Hematopoietic multipotent progenitor cell treated with erythropoietin and hydrocortisone succinate and interleukin-3 and kit ligand, for 4 days (in vitro differentiated cells): ENCODE measurements at places on chromosomes 3 and 15.
A peak's percentile ranks its signal among the peaks of the same experiment; 100 is the strongest.

DNA sequence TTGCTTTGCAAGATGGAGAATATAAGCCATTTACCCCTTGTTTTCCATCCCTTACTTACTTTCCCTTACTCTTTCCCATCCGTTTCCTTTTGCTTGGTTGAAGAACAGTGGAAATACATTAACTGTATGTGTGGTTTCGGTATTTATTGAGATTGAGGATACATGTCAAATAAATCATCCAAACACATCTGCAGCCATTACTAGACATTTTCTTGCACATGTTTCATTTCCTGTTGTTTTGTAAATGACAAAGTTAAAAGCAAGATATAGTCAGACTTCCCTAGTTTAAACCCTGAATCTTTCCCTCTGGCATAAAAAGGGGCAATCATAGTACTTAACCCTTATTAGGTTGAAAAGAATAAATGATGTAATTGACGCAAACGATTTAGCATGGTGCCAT lies 82.1 kb upstream of the BCHE start:
- peak; percentile 25 for DNase-seq

GRCh38 chr3:45169125-45169904 lies 23.1 kb upstream of the CDCP1 start:
- DNase-seq = no peak

GRCh38 chr3:10725067-10725466 lies 91.0 kb upstream of the SLC6A11 start:
- DNase-seq = no peak

DNA sequence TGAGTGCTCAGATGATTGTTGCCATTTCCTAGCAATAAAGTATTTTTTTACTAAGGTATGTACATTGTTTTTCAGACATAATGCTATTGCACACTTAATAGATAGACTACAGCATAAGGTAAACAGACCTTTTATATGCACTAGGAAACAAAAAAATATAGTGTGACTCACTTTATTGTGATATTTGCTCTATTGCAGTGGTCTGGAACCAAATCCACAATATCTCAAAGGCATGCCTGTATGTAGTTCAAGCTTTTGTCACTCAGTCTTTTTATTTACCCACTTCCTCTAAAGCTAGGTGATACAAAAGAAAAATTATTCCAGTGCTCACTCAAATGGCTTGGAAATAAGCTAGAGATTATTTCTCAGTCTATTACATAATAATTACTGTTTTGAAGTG lies 209.9 kb upstream of the VEPH1 start:
- no peak for DNase-seq

DNA sequence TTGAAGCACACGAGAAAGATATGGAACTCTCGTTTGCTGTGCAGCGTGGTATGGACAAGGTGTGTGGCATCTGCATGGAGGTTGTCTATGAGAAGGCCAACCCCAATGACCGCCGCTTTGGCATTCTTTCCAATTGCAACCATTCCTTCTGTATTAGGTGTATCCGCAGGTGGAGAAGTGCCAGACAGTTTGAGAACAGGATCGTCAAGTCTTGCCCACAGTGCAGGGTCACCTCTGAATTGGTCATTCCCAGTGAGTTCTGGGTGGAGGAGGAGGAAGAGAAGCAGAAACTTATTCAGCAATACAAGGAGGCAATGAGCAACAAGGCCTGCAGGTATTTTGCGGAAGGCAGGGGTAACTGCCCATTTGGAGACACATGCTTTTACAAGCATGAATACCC lies 1.2 kb downstream of the MKRN3 start:
- no peak for DNase-seq

- no peak for DNase-seq
Observed at GRCh38 chr3:87309601-87310000, 33.2 kb upstream of the POU1F1 start.

DNA sequence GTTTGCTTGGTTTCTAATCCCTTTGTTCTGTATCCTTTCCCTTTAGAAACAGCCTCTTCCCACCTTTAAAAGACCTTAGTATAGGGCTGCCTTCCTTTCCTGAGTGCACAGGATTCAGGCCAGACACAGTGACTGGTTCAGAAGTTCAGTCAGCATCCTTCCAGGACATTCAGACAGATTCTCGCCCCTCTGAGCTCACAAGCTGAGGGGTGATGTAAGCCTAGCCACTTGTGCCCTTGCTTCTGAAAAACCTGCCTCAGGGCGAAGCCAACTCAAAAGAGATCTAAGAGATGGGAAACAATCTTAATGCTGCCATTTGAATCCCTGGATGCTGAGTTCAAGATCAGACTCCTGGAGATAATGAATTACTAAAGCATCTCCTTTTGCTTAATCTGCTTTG lies 6.7 kb upstream of the NSMCE3 start:
- no peak for DNase-seq

DNA sequence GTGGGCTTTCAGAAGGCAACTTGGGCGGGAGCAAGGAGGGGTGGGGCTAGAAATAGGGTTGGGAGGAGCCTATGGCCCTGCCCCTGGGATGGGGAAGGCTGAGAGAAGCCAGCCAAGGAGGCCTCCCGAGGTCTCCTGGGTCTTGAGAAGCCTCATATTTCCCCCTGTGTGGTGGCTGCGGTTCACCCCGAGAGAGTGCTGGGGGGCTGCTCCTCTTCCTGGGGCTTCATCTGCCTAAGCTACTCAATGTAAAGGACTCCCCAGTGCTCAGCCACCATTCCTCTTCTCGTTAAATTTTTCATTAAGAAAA lies 174.3 kb downstream of the SMAD6 start:
- no peak for DNase-seq

DNA sequence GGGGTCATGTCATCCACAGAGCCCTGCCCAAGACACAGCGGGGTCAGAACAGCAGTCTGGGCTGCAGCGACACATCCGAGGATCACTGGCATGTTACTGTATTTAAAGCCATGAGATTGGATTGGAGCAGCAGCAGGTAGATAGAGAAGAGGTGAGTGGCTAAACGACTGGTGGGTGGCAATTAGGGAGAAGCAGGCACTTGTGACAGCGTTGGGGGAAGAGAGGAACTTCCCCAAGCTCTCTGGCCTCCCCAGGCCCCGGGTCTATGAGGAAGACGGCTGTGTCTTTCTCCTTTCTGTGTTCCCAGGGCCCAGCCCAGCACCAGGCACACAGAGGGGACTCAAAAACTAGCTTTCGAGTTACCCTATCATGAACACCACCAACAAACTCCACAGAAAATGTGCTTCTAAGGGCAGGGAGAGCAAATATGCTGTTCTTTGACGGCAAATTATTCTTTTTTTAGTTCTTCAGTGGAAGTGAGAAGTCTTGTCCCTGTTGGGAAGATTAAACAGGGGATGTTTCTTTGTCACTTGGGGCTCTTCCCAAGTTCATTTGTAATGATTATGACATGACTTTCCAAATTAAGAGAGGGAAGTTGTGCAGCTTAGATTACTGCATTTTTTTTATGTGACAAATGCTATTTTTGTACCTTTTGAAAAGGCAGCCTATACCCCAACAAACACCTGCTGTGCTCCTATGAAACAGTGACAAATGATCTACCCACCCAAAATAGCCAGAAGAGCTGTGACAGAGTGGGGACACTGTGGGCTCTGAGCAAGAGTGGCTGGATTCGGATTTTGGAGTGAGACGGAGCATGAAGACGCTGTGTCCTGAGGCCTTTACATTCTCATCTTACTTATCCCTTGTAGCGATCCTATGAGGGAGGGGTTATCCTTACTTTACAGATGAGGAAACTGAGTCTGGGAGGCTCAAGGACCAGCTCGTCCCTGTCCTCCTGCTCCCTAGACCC lies 7.2 kb upstream of the SYNM start:
- no peak for DNase-seq

DNA sequence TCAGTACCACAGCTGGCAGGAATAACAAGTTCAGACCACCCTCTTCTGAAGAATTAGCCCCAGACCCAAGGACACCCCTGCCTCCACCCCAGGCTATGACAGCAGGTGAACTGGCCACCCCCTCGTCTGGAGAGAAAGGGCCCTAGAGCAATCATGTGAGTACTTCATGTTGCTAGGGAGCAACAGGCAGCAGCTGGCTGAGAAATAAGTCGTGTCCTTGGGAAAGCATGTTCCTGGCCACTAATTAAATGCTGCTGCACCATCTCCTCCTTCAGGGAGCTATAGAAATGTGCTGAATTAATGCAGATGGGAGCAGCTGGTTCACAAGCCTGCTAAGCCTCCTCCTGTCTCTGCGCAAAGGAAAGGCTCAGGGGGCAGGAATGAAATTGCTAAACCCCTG lies 31.5 kb downstream of the MRPS11 start:
- no peak for DNase-seq

DNA sequence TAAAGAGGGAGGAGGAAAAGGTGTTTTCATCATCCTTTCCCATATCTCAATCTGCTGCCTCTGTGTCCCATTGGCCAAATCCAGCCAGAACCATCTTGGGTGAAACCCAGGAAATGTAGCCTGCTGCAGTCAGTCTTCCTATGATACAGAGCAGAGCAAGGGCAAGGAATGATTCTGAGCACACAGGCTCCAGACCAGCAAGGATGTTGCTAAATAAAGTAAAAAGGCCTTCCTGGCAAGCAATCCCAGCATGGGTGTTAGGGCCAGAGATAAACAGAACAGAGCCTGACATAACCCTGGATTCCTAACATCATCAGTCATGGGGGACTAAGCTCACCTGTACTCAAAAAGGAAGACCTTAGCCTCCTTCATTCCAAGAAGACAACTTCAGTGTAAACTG lies 90.7 kb upstream of the AGTR1 start:
- no peak for DNase-seq

DNA sequence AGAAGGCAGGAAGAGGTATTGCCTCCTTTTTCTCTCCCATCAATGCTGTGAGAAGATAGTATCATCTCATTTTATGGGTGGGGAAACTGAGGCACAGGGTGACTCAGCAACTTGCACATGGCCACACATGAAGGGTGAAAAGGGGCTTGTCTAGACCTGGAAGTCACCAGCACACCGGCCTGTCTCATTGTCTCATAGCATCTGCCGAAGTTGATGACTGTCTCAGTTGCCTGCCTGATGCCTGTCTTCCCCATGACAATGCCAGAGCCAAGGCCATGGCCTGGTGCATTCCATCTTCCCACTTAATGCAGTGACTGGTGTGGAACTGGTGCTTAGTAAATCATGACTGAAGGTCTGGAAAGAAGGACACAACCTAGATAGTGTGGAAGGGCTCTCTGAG lies 27.9 kb upstream of the PRR23E start:
- DNase-seq = no peak

DNA sequence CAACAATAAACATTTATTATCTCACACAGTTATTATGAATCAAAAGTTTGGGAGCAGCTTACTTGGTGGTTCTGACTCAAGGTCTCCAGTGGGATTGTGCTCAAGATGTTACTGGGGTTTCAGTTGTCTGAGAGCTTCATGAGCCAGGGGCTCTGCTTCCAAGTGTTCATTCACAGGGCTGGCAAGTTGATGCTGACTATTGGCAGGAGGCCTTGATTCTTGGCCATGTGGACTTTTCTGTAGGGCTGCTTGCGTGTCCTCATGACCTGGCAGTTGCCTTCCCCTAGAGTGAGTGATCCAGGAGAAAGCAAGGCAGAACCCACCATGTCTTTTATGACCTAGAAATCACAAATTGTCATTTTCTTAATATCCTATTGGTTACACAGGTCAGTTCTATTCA lies 87.2 kb upstream of the TNFAIP8L3 start:
- DNase-seq = no peak

DNA sequence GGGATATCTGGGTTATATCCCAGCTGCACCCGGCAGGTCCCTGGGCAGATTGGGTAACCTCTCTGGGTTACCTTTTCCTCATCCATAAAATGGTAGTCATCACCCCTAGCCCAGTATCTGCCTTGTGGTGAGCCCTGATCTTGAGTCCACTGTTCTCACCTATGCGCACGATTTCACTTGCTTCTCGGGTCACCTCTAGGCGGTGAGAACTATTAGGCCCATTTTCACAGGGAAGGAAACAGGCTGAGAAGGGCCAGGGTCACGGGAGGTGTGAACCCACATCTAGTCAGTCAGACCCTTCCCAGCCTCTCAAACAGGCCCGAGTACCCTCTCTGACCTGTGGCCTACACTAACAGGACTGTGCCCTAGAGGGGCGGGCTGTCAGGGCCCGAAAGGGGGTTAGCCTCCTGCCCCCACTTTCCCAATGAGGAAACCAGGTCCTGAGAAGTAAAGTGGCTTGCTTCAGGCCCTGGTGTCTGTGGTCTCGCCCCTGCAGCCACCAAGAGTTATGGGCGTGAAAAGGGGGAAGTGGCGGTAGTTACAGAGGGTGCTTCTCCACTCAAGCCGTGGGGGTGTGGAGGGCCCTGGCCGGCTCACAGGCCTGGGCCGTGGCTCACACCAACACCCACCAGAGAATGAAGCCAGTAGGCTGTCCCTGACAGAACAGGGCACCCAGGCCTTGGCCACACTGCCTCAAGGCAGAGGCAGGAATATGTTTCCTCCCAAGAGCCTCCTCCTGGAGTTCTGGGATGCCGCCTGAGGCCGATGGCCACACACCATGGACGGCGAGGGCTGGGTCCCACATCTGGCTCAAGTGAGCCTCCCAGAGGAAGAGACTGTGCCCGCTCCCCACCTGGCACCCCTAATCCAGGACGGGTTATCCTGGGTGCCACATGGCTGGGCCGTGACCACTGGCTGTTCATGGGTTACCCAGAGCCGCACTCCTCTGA lies 19.5 kb downstream of the PSTPIP1 start:
- DNase-seq = peak; percentile 83

- peak; percentile 50 for DNase-seq
Observed at GRCh38 chr3:31704591-31705179, 172.0 kb downstream of the STT3B start.

- no peak for DNase-seq
Observed at GRCh38 chr3:105322570-105323273, 44.0 kb upstream of the ALCAM start.

DNA sequence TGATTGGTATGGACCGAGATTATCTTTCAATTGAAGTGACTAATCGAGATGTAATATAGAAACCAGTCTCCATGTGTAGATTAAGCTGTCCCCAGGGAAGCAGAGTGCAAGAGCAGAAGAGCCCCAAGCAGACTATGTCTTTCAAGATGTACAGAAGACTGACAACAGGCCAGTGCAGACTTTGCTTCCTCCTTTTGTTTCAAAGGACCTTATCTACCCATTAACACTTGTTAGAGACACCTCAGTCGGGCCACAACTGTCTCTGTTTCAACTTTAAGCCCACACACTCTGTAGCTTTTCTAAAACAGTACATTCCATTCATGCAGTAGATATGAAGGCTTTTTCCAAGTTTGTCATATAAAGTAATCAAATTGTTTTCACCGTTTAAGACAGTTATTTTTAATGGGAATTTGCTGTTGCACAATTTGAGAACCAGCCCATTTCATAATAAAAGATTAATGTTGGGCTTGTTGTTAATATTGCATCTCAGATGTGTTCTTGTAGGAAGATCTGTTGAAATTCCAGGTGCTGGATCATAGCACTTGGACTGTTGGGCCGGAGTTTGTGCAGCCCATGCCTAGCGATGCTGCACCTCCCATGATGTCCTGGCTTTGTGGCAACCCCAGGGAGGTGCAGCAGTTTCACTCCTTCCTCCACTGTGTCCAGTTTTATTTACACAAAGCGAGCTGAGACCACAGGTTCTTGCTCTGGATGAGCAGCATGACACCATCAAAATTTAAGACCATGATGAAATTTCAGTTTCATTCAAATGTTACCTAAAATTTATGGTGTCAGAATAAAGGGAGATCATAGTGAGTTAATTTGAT lies 12.4 kb downstream of the GORASP1 start:
- DNase-seq = peak; percentile 76
